A549 treated with ZK216348 at 1 μM for 4 hours (cell line): ENCODE measurements at places on chromosomes 11 and 22. TPM values are rescaled to one million over a fixed set of nuclear protein-coding genes. Genes with fewer than 3 reads are reported as not detected.

The APOL5 gene
- not detected in 5 replicates for total RNA-seq

The TTC36 gene
- not detected in 5 replicates for total RNA-seq

The TRIM22 gene
- total RNA-seq = 0.57 to 1.0 TPM (median 0.81 TPM) in 5 replicates

The APOL1 gene
- 12.6 to 15.9 TPM (median 13.4 TPM) in 5 replicates for total RNA-seq

The ASRGL1 gene
- 12.7 to 13.7 TPM (median 13.1 TPM) in 5 replicates for total RNA-seq

The OR2AG2 gene
- total RNA-seq = not detected in 5 replicates

The AGBL2 gene
- total RNA-seq = 0.81 to 2.4 TPM (median 1.7 TPM) in 5 replicates

The GDPD4 gene
- total RNA-seq = not detected in 5 replicates

The CDCA5 gene
- 53.2 to 69.3 TPM (median 67.2 TPM) in 5 replicates for total RNA-seq

The CCDC85B gene
- total RNA-seq = 20.0 to 52.5 TPM (median 49.0 TPM) in 5 replicates

The PARVG gene
- total RNA-seq = not detected in 5 replicates

The ARHGEF17 gene
- total RNA-seq = 5.9 to 15.8 TPM (median 13.9 TPM) in 5 replicates

The LINC01488 gene
- not detected in 5 replicates for total RNA-seq

The CCND1 gene
- 157 to 270 TPM (median 221 TPM) in 5 replicates for total RNA-seq

The TTC17 gene
- total RNA-seq = 27.8 to 34.2 TPM (median 30.4 TPM) in 5 replicates

The TMEM151A gene
- total RNA-seq = 1.2 to 4.3 TPM (median 3.5 TPM) in 5 replicates

The RAG2 gene
- total RNA-seq = not detected in 5 replicates

The SAA2 gene
- total RNA-seq = 0.65 TPM in 1 of 5 replicates, not detected in the others
